Left renal cortex interstitium (tissue), 4 donors: ENCODE measurements at places on chromosomes 6 and 20.

DNA sequence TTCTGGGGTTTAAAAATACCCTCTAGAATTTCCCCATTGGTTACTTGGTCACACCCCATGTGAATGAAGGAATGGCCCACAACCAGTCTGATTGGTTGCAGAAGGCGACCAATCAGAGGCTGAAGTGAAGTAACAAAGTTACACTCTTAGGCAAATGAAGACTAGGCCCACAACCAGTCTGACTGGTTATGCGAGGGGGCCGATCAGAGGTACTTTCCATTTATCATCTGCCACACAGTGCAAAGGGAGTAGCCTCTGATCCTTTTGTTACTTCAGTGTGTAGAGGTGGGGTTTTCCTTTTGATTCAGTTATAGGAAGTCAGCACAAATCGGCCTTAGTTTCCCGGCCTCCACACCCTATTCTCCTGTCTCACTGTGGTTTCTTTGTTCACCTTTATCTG lies 61.2 kb upstream of the SGK1 start:
- DNase-seq: no peak

GRCh38 chr6:45706319-45706718 lies 309.3 kb downstream of the CLIC5 start:
- no peak for DNase-seq

- DNase-seq: no peak
Measured at GRCh38 chr6:3233321-3233720, 5.9 kb upstream of the TUBB2B start.

- DNase-seq: no peak
Measured at GRCh38 chr6:163098827-163099479, 315.6 kb upstream of the QKI start.

- DNase-seq: no peak
Measured at GRCh38 chr20:44384423-44385027, 29.0 kb downstream of the HNF4A start.

- DNase-seq: no peak
Measured at GRCh38 chr6:43055966-43056365, 2.3 kb upstream of the CUL7 start.

DNA sequence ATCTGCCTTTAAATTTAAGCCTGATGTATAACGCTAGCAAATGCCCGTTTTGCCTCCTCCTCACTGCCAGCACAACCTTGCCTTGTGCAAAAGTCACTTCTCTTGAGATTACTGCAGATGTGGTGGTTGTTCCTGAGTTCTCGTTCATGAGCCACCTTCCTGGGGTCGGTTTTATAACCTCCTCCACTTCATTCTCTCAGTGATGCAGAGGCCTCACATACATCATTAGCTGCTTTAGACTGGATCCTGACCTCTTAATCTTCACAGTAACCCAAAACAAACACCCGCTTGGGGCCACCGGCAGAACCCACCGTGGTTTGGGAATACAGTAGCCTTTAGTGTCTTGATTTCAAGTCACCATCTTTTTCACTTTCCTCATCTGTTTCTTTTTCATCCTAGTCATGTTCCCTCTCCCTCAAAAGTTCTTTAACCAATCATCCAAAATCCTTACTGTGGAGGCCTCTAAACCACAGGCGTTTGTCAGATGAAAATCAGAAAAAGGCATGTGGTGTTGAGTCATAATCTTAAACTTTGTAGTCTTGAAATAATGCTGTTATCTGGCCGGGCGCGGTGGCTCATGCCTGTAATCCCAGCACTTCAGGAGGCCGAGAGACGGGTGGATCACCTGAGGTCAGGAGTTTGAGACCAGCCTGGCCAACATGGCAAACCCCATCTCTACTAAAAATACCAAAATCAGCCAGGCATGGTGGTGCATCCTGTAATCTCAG lies 430.3 kb upstream of the SOX4 start:
- DNase-seq: no peak

DNA sequence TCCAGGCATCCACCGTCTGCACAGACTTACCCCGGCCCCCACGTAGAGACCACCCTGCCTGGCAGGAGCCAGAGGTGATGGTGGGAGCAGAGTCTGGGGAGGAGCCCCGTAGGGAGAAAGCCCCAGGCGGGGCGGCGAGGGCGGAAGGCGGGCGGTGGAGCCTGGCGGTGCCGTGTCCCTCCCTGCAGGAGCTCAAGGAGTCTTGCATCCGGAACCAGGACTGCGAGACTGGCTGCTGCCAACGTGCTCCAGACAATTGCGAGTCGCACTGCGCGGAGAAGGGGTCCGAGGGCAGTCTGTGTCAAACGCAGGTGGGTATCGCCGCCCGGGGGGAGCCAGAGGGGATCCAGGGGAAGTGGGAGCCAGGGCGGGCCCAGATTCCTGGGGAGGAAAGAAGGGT lies 6.0 kb downstream of the CLPSL1 start:
- no peak for DNase-seq

DNA sequence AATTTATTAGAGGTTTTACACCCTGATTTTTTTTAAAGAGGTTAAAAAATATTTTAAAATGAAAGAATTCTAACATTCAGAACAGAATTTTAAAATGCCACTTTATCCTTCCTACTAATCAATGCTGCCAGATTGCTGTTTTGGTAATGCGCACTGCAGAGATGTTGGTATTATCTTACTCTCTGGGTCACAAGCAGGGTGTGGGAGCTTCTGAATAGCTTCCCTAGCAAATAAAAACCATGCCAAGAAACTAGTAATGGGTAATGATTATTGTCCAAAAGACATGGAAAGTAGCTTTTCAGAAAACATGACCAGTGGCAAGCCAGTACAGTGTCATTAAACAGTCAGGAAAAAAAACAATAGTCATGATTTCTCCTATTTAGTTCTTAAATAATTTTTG lies 205.4 kb downstream of the TPBG start:
- DNase-seq: no peak

DNA sequence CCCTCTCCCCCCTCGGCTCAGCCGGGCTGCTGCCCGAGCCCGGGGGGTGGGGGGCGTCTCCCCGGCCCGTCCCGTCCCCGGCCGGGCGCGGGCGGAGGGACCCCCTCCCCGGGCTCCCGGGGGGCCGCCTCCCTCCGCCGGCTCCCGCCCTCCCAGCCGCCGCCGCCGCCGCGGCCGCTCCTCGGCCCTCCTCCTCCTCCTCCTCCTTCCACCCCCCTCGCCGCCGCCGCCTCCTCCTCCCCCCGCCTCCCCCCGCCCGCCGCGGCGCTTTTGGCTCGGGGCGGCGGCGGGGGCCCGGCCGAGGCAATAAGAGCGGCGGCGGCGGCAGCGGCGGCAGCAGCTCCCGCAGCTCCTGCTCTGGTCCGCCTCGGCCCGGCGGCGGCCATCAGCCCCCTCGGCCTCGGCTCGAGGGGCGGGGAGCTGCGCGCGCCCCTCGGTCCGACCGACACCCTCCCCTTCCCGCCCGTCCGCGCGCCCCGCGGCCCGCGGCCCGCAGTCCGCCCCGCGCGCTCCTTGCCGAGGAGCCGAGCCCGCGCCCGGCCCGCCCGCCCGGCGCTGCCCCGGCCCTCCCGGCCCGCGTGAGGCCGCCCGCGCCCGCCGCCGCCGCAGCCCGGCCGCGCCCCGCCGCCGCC lies 38.7 kb downstream of the GNAS start:
- DNase-seq: no peak

- no peak for DNase-seq
Measured at GRCh38 chr6:17200395-17200794, 80.8 kb upstream of the RBM24 start.

DNA sequence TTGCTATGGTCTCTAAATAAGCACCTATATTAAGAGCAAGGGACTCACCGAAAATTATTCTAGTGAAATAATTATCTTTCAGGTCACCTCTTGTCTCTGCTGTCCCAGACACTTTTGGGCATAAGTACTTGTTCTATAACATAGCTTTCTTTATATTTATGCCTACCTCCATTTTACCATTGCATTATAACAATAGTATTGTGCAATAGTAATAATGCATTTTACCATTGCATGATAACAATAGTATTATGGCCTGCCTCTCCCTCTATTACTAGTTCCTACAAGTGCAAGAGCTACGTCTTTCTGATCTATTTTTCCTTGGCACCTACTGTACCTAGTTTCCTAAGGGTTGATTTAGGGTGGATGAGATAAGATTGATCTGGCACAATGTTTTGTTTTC lies 169.2 kb downstream of the PDE7B start:
- DNase-seq: no peak

DNA sequence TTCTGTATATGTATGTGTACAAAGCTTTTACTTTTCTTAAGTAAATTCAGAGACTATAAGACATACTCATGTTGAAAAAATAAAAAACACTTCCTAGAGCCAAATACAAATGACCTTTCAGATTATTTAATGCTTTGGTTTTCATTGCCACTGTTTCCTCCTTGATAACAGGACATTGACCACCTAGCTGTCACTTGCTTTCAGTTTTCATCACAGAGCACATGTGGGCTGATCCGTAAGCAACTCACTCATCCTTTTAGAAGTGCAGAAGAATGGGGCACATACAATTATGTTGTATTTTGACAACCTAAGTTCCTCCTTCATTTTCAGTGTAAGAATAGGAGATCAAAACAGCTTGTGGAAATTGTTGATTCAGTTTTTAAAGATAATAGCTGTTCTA lies 6.2 kb downstream of the ZBTB2 start:
- DNase-seq: no peak

DNA sequence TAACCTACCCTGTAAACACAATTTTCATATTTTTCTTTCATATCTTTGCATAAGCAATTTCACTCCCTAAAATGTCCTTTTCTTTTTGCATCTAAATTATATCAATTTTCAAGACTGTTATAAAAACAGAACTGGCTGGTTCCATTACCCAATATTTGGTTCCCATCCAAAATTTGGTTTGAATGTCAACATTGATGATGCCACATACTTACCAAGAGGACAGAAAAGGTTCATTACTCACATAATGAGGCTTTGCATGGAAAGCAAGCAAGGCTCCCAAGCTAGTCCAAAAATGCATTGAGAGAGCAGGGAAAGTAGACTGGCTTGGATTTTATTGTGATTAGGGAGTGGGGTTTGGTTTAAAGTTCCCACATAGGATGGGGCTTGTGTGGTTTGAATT lies 144.4 kb upstream of the AKIRIN2 start:
- no peak for DNase-seq

DNA sequence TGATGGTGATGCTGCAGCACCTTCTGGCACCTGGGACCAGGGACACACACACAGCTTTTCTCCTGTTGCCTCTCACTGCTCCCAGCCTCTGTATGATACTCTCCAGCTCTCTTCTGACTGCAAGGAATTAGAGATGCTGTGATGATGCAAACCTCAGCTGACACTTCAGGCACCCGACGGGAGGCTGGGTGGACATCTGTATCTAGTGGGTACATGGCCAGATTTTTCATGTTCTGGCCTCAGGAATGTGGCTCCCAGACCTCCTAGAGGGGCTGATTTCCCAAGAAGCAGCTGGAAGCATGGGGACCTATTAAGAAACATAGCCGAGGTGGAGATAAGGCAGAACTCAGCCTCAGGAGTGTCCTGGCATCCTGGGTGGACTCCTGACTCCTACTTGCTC lies 6.8 kb upstream of the EPB41L1 start:
- no peak for DNase-seq

DNA sequence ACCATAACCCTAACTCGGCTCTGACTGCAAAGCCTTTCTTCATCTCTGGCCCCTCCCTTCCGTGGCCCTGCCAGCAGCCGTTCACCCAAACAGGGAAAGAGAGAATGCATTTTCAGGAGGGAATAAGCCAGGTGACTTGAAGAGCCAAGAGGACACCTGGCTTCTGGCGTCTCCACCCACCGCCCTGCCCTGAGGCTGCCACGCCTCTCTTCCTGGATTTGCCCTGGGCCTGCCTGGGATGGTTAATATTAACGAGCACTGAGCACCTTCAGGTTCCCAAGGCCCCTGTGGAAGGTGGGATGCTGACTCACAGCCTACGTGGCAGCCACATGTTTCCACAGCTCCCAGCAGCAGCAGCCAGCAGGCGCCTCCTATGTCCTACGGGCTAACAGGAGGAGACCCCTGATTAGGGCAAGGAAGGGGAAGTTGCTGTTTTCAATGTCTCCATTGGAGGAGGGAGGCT lies 138.0 kb upstream of the RREB1 start:
- no peak for DNase-seq

DNA sequence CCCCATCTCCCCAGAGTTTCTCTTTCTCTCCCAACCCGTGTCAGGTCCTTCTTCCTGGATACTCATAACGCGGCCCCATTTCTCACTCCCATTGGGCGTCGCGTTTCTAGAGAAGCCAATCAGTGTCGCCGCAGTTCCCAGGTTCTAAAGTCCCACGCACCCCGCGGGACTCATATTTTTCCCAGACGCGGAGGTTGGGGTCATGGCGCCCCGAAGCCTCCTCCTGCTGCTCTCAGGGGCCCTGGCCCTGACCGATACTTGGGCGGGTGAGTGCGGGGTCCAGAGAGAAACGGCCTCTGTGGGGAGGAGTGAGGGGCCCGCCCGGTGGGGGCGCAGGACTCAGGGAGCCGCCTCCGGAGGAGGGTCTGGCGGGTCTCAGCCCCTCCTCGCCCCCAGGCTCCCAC lies at the start of gene HLA-F:
TSS of gene HLA-F (plus strand) at position 173 of the 404 bp plus-strand sequence. CDS start at position 203, 30 bp downstream.
- no peak for DNase-seq

- no peak for DNase-seq
Measured at GRCh38 chr6:14717307-14717706, 528.6 kb upstream of the JARID2 start.

GRCh38 chr6:145963216-145964068 lies 716 bp downstream of the SHPRH start:
- DNase-seq: peak; percentile 78

DNA sequence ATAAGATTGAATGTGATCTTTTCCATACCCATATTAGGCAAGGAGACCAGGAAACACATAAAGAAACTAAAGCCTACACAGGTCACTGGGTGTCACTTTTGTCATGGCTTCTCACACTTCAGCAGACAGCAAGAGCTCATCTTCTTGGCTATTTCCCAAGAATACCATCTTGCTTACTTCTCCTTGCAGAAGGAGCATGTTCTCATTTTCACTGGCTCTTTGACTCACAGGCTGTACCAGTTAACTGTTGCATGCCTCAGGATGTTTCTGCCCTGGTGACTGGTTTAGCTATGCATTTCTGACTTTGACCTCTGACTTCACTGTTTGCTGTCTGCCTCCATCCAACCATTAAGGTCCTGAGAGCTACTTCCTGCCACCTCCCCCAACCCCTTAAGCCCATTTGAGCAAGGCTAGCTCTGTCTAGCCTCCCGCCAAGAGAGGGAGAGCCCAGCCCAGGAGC lies 40.3 kb upstream of the OGFRL1 start:
- DNase-seq: peak; percentile 72
